NCI-H345 (cell line): ENCODE measurements at places on chromosomes 4 and X.

DNA sequence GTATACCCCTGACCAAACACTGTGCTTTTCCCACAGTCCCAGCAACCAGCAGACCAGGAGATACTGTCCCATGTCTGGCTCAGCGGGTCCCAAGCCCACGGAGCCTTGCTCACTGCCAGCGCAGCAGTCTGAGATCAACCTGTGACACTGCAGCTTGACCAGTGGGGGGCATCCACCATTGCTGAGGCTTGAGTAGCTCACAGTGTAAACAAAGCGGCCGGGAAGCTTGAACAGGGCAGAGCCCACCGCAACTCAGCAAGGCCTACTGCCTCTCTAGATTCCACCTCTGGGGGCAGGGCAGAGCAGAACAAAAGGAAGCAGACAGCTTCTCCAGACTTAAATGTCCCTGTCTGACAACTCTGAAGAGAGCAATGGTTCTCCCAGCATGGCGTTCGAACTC is 58.1 kb downstream of the SLC10A6 start:
- no peak for DNase-seq

- DNase-seq, result no peak
Measured at GRCh38 chr4:16070203-16070602, 13.6 kb downstream of the PROM1 start.

DNA sequence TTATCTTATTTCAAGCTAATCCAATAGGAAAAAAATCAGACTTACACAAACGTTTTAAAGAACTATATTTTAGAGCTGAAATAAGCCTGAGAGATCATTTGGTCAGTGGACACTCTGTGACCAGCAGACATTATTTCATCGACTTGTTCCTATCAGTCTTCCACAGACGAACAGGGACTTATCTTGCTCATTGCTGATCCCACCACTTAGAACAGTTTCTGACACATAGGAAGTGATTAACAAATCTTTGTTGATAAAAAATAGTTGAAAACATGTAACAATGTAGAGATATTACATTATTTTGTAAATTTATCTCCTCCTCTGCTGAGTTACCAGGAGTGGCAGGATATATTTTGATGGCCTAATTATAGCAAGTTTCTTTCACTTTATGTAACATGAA is 65.8 kb downstream of the TAPT1 start:
- DNase-seq, result no peak

GRCh38 chr4:113088050-113088449 is 38.6 kb downstream of the ANK2 start:
- DNase-seq, result no peak

GRCh38 chr4:73646117-73646516 is 25.9 kb upstream of the RASSF6 start:
- no peak for DNase-seq

DNA sequence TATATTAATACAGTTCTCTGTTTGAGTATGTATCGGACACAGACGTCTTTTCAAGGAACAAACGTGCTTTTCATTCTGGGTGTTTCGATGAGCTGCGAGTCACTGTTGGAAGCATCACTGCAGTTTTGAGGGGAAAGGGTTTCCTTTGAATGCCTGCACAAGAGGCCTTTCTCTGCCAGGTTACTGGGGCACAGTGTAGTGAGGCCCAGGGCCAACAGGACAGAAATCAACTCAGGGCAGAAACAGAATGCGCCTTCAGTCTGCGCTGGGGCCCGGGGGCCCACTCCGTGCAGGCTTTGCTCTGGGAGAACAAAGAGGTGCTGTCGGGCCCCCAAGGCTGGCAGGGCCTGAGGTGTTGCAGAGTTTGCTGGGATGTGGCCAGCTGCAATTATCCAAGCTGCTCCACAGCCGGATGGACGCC is 2.3 kb upstream of the PPP2R3B start:
- DNase-seq, result no peak

DNA sequence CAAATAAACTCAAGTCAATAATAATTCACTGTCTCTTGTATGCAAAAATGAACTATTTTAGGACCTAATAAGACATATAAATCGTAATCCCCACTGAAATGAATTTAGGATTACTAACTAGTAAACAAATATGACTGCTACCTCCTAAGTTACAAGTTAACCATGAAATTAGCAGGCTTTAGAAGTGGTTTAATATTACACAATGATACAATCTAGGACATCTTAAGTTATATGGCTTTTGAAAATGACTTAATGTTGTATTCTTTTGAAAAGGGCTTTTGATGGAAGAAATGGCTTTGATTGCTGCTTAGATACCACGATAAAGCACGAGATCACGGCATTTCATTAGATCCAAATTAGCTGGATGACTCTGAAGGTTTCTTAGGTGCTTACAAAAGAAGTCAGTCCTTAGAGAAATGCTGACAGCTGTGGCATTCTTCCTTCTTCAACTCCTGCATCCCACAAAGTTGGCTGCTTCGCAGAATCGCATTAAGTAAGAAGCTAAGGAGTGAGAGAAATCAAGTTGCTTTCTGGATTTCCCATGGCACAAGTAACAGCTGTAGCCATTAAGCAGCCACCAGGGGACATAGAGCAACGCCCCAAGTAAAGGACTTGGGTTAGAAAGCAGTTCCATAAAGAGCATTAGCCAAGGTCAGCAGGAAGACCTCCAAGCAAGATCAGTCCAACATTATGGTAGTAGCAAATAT is 6.9 kb downstream of the SLC10A7 start:
- no peak for DNase-seq

- DNase-seq, result no peak
Measured at GRCh38 chr4:41006141-41006540, 208.2 kb downstream of the APBB2 start.

- DNase-seq, result no peak
Measured at GRCh38 chr4:126396121-126396520, 1081.4 kb downstream of the FAT4 start.

DNA sequence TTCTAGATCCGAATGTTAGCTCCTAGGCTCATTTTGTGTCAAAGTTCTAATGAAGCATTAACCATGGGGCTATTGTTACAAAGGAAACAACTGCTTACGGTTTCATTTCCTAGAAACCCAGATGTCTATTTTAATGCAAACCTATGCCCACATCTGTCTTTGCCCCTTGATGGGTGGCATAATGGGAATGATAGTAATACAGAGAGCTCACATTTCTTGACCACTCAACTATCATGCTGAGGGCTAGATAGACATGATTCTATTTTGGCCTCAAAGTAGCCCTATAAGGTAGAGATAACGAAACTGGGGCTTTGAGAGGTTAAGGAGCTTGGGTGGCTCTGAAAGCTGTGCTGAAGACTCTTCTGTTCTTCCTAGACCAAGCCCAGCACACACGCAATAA is 1.9 kb downstream of the TLR7 start:
- no peak for DNase-seq

- peak; percentile 4 for DNase-seq
Measured at GRCh38 chr4:5824635-5825034, 68.3 kb downstream of the CRMP1 start.

DNA sequence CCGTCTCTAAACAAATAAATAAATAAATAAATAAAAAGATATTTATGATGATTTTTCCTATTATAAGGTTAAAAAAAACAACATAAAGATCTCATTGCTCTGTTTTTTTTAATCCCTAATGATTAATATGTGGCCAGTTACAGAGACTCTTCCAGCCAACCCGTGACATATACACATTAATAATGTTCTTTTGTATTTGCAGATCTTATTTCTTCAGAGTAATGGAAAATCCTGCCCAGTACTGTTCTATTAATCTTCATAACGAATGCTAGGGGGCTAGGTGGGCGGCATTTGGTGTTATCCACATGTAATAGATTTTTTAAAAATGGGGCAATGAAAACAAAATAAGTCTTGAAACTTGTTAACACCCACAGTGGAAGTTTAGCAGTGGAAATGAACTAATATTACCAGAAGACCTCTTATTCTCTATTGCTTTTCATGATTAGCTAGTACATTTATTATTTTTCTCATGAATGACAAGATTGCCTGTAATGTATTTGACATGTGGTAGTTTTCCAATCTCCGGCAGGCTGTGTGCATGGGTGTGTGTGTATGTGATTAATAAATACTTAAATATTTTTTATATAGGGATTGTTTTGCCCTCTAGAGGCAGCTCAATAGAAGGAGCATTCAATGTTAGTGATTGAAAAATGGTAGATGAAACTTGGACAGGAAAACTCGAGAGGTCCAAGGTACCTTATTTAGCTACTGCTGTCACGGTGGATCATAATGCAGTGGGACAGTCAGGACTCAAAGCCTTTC is 457.4 kb downstream of the IL1RAPL1 start:
- no peak for DNase-seq

DNA sequence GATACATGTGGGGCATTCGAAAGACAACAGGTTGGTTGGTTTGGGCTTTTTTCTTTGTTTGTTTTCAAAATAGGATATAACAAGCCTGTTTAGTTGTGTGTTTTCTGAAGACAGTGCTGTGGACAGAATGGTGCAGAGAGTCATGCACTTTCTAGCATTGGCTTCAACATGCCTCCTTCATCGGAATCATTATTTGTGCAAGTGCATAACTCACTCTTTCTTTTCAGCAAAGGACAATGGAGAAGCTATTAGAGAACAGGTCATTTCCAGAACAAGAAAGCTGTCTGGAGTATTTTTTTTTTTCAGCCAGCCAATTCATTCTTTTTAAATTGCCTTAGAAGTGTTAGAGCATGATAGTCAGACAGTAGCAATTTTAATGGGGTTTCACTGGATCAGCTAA is 225.8 kb downstream of the STK32B start:
- peak; percentile 32 for DNase-seq

- DNase-seq, result no peak
Measured at GRCh38 chr4:1591107-1591506, 93.0 kb downstream of the FAM53A start.

DNA sequence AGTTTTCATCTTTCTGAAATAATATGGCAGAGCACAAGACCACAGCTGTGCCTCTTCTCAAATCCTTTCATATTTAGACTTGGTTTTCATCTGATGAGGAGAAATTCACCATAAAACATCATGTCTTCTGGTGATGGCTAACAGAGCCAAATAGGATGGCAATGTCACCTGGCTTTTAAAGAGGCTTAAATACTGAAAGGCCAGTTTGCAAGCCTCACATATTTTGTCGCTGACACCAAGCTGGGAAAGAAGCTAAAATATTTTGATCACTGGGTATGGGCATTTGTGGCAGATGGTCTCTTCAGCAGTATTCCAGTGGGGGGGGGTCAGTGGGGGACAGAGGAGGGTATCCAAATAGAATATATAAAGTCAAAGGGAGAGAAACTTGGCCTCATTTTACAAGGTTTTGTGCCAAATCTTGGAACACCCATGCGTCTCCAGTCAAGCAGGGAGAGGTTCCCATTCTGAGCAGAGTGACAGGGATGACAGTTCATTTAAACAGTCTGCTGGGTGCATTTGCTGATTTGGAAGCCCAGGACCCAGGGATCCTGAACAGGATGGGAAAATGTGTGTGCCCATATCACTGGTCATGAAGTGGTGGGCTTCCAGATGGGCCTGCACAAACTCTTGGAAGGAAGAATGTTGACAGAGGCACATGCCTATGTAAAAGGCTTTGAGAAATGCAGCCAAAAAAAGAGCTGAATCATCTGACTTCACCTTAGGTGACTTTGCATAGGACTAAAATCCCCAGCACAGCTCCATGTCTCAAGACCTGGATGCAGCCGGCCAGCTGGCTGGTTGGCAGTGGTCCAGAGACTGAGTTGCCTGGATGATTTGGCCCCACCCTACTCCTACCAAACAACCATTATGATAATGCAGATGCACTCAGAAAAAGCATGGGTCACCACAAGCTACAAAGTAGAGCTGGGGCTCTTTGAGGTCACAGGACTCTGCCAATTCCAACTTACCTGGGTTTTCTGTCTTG is 484.4 kb upstream of the NR3C2 start:
- no peak for DNase-seq

DNA sequence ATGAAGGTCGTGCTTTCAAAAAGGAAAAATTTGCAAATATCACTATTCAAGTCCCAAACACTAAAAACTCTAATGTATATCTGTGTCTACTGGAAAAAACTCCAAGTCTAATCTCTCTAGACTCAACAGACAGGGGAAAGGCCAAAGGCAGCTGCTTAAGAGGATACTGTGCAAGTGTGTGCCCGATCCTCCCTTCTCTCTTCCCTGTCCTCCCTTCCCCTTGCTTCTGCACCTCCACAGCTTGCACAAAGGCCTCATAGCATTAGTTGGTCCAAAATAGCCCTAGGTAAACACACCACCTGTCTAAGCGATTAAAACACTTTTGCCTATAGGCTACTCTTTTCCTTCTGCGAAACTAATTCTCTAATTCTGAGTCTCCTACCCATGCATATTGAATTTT is 10.6 kb downstream of the C4orf54 start:
- peak; percentile 13 for DNase-seq

DNA sequence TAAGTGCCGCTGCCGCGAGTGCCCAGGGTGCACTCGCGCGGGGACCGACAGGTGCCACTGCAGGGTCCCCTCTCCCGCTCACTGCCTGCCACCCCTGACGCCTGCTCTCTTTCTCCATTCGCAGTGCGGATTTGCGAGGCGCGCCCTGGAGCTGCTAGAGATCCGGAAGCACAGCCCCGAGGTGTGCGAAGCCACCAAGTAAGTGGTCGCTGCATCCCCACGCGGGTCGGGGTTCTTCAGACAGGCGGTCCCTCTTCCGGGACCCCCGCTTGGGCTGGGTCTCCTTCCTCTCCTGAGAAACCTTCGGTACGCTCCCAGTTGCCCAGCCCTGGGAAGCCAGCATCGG is 547 bp downstream of the GUCY1A1 start:
- peak; percentile 37 for DNase-seq

GRCh38 chr4:55312489-55313101 is 33.4 kb upstream of the SRD5A3 start:
- no peak for DNase-seq

GRCh38 chr4:57424232-57424897 is 314.2 kb upstream of the IGFBP7 start:
- DNase-seq, result no peak

DNA sequence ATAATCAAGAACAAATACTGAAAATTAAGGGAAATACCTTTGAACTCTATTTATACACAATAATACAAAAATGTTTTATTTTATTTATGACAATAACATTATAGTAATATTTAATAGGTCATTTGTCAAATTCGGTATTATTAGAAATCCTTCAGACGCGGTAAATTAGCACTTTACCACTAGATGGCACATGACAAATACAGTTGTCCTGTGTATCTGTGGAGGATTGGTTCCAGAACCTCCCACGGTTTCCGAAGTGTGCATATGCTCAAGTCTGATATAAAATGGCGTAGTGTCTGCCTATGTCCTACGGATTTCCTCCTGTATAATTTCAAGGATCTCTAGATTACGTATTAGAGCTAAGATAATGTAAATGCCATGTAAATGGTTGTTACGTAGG is 8.1 kb upstream of the LINC00632 start:
- DNase-seq, result peak; percentile 3

DNA sequence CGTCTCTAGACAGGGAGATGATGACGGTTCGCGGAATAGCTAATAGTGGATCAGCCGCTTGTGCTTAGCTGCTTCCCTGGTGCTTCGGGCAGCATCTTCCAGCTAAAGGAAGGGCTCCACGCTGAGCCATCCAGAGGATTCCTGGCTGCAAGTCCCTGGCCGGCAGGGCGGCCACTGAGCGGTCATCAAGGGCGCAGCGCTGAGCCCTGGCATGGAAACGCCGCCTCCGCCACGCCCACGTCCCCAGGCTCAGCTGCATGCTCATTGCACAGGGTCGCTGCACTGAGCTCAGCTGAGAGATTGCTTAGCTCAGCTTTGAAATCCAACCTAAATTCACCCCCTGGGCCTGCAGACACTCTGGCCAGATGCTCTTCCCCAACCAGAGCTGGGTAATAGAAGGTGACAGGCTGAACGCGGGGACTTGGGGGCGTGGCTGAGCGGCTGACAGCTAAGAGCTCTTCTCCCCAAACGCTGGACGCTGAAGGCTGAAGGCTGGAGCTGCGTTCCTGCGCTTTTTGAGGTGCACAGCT is 118.2 kb upstream of the KIT start:
- DNase-seq, result peak; percentile 57

- DNase-seq, result no peak
Measured at GRCh38 chr4:169147191-169147590, 123.6 kb downstream of the SH3RF1 start.
